ENCODE measurements at places on chromosomes 5 and 9.

DNA sequence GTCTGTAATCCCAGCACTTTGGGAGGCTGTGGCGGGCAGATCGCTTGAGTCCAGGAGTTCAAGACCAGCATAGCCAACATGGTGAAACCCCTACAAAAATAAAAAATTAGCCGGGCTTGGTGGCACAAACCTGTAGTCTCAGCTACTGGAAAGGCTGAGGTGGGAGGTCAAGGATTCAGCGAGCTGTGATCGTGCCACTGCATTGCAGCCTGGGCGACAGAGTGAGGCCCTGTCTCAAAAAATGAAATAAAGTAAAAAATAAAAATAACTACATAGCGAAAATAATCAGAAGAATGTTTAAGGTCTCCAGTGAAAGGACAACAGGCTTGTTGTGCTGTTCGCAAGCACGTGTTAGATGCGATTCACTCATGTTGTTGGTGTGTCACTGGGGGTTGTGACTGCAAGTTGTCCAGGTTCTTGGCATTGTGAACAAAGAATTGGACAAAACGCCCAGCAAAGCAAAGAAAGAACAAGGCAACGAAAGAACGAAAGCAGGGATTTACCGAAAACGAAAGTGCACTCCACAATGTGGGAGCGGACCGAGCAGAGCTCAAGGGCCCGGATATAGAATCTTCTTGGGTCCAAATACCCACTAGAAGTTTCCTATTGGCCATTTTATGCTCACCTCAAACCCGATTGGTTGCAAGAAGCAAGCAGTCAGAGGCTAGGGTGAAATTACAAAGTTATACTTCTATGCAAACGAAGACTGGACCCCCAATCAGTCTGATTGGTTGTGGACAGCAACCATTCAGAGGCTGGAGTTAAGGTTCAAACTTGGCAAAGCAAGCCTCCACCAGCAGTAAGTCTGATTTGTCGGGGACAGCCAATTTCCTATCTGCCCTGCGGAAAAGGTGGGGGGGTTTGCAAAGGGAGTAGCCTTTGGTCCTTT lies 844 bp upstream of the MCCC2 start:
- DNase-seq: no peak

DNA sequence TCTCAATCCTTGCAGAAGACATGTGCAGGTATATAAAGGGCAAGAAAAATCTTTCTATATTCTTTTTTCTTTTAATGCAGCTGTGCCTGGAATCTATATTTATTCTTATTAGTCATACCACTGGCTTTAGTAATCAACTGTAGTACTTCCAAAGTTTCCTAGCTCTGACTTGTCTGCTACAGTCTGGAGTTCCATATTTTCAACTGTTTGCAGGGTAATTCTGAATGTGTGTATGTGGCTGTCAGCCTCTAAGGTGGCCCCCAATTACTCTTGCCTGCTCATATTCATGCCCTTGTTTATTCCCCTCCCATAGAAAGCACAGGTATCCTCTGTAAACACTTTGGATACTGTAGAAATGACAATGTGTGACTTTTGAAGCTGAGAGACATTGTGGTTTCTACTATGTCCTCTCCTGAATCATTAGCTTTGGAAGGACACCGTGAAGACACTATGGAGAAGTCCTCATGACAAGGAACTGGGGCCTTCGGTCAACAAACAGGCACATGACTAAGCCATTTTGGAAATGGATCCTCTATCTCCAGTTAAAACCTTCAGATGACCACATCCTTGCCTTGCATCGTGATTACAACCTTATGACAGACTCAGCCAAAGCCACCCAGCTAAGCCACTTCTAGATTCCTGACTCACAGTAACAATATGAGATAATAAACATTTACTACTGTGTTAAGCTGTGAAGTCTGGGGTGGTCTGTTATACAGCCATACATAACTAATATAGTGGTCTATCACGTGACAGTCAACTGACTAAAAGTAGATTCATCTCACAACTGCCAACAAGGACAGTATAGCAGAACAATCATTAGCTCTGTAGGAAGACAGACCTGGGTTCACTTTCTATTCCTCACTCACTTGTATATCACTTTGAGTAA lies 49.5 kb upstream of the SUSD1 start:
- DNase-seq: no peak

- no peak for DNase-seq
Observed at GRCh38 chr9:133436681-133437080, 14.5 kb downstream of the ADAMTS13 start.

DNA sequence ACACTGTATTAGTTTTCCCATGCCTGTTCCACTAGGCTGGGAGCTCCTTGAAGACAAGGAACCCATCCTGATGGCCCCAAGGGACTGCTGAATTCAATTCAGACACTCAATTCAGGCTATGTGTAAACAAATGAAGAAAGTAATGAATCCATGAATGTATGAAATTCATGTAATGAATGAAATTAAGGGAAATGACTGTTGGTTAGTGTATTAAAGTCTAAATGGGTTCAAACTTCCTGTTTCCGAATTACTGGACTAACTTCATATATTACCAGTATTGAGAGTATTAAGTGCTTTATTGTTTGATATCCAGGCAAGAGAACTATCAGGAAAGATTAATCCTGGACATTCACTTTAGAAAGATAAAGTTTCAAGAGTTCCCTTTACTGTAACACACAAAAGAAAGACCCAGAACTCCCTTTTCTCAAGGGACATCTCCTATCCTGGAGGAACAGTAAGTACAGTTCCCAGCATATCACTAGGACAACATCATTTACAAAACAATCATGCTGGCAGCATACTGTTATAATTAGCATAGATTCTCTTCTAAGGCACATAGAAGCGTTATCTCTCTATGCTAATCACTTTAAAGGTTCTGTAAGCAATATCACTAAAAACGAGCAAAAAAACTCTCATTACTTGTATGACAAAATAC lies 28.5 kb upstream of the IFNK start:
- DNase-seq: no peak

- no peak for DNase-seq
Observed at GRCh38 chr5:35331956-35332950, 102.0 kb upstream of the PRLR start.

DNA sequence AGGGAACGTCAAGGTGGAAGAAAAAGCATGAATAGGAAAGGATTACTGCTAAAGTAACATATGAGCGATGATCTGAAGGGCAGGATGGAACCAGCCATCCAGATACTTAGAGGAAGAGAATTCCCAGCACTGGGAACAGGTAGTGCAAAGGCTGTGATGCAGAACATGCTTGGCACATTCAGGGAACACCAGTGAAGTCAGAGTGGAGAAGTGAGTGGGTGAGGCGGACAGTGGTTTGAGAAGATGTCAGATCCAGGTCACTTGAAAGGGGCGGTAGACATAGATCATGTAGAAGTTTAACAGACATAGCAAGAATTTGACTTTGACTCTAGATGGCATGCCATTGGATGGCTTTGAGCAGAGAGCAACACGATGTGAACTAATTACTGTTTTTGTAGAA lies 374.2 kb downstream of the PDE4D start:
- DNase-seq: no peak

DNA sequence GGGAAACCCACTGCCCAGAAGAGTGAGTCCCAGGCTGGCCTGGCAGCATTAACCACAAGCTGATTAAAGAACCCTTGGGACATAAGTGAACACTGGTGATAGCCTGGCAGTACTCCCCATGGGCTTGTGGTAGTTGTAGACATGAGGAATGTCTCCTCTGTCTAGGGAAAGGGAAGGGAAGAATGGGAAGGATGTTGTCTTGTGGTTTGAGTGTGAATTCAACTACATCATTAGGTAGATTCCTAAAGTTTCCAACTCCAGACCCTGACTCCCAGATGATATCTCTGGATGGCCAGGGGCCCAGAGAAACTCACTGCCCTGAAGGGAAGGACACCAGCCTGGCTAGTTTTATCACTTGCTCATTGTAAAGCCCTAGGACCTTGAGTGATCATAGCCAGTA lies 1012.4 kb upstream of the COX7C start:
- DNase-seq: no peak

GRCh38 chr9:124590889-124591641 lies 83.9 kb upstream of the NR5A1 start:
- DNase-seq: no peak

GRCh38 chr5:35617060-35617434 lies 616 bp upstream of the SPEF2 start:
- DNase-seq: no peak

DNA sequence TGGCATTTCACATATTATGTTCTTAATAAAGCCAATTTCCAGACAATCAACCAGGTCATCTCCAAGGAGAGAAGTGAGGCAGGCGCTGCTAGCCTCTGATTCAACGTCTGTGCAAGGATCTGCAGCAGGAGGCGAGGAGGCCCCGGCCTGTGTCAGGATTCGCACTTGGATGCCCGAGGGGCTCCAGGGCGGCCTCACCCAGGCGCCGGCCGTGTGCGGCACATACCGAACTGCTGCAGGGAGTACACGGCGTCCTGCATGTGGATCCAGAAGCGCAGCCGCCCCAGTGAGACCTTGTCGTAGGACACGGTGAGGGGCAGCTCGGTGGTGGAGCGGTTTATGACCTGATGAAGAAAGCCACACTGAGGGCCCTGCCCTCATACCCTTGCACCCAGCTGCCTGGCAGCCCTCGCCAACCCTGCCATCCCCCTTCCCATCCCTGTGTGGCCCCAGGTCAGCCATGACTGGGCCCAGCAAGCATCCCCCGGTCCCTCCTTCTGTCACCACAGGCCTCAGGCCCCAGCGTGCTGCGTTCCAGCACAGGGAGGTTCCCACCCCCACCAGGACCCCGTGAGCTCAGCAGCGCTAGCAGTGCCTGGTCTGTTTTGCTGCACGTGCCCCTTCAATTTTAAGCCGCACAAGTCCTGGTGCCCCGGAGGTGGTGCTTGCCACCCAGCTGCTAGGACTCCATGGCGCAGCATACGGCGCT lies 9.9 kb downstream of the CLPTM1L start:
- DNase-seq: no peak

All from midbrain (tissue), 1 donor.